Neural crest cell (in vitro differentiated cells): ENCODE measurements at places on chromosomes 16 and 17. TPM values are rescaled to one million over a fixed set of nuclear protein-coding genes. Genes with fewer than 3 reads are reported as not detected.

- H3K27me3 ChIP-seq = no peaks in the 10 kb centered on the region
- no peak overlapping the region for H3K27ac ChIP-seq
- H3K4me1 ChIP-seq = no peaks in the 10 kb centered on the region
- H3K36me3 ChIP-seq = no peaks in the 10 kb centered on the region
- no peak for DNase-seq
Measured at GRCh38 chr17:30950669-30951399, 20.0 kb upstream of the RNF135 start.

DNA sequence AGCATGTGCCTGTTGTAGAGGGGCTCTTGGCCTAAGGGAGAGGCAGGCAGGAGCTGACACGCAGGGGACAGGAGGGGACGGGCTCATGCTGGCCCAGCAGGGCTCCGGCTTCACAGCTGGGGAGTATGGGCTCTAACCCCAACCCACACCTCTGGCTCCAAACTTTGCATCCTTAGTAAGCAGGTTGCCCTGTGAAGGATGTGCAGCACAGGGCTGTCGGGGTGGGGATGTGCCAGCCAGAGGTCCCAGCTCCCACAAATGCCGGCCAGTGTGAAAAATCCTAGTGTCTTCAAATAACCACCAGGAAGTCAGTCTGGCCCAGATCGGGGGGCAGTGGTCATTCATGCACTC, 14.0 kb upstream of the FAM83G start:
- H3K36me3 ChIP-seq = no peaks in the 10 kb centered on the region
- peaks cover 3% of the 10 kb centered on the region for H3K27me3 ChIP-seq
- no peak overlapping the region for H3K4me3 ChIP-seq
- no peak overlapping the region for H3K27ac ChIP-seq
- H3K4me1 ChIP-seq = peaks cover 4% of the 10 kb centered on the region
- DNase-seq = no peak

DNA sequence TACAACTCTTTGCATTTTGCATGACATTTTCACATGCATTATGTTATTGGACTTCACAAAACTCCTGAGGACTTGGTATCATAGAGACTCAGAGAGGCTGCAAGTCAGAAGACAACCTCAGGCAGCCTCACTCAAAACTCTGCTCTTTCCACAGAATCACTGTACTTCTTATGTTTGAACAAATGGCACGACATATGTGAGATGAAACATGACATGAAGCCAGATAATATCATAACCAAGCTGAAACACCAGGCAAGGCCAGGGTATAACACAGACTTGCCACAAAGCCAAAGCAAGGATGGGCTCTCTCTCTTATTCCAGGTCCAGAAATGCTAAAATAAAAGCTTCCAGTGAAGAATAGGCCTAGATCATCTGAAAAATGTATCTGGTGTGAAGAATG, 425.8 kb upstream of the CDH5 start:
- no peaks in the 10 kb centered on the region for H3K4me1 ChIP-seq
- DNase-seq = no peak
- H3K27me3 ChIP-seq = no peaks in the 10 kb centered on the region

- H3K27ac ChIP-seq = no peak overlapping the region
- H3K4me1 ChIP-seq = peaks cover 19% of the 10 kb centered on the region
- H3K4me3 ChIP-seq = no peak overlapping the region
- no peak for DNase-seq
Measured at GRCh38 chr17:42130310-42130936, 7.8 kb downstream of the HSPB9 start.

DNA sequence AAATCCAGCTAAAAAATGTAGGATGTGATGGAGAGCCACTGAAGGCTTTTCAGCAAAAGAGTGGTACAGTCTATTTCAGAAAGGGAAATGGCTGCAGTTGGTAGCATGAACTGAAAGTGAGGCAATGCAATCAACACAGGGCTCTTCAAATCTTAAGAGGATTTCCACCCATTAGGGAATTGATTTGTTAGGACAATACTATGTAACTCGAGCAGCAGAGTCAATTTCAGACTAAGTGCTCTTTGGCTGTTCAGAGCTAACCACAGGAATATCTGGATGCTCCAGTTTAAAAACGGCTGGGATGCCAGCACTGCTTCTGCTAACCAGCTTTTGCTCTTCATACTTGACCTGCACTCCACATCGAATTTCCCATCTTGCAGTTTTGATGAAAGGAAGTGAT, 24.6 kb downstream of the CACNG1 start:
- H3K36me3 ChIP-seq = no peaks in the 10 kb centered on the region
- DNase-seq = no peak
- no peaks in the 10 kb centered on the region for H3K27me3 ChIP-seq
- no peak overlapping the region for H3K4me3 ChIP-seq
- no peak overlapping the region for H3K27ac ChIP-seq

GRCh38 chr16:89297910-89298545, 80.5 kb downstream of the ZNF778 start:
- no peaks in the 10 kb centered on the region for H3K27me3 ChIP-seq
- no peak overlapping the region for H3K27ac ChIP-seq
- no peak for DNase-seq
- H3K4me3 ChIP-seq = peak overlapping the region; percentile 54
- H3K4me1 ChIP-seq = peaks cover 46% of the 10 kb centered on the region

DNA sequence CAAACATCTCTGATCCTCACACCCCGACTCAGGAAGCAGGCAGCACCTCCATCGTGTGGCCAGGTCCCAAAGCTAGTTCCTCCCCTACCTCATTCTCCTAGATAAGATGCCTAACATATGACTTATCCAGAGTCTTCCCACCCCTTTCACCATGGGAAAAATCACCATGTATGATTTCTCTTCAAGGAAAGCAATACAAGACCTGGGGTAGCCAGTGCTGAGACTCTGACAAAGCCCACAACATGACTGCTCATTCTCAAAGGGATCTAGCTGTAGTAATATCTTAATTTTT, 45.1 kb downstream of the CMTM4 start:
- H3K27me3 ChIP-seq = no peaks in the 10 kb centered on the region
- H3K27ac ChIP-seq = peak overlapping the region; percentile 9
- no peaks in the 10 kb centered on the region for H3K36me3 ChIP-seq
- DNase-seq = no peak
- peaks cover 8% of the 10 kb centered on the region for H3K4me1 ChIP-seq

- H3K36me3 ChIP-seq = no peaks in the 10 kb centered on the region
- H3K27me3 ChIP-seq = no peaks in the 10 kb centered on the region
- DNase-seq = no peak
Measured at GRCh38 chr16:1527836-1528811, 5.3 kb upstream of the TMEM204 start.

DNA sequence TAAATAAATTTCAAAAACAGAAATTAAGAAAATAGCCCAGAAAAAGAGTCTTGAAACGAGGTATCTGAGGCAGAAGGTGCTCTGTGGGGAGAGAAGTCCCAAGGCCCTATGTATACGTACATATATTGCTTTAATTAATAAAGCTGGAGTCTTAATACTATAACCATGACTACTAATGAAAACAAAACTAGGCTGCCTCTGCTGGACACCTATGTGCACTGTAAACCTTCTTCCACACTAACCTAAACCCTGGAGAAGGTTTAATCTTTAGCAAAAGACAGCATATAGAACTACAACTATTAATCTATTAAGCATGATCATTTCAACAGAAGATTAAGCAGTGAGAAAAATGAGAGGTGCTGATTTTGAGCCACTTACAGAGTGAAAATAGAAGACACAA, 153.9 kb upstream of the C17orf78 start:
- peaks cover 13% of the 10 kb centered on the region for H3K36me3 ChIP-seq
- no peak overlapping the region for H3K4me3 ChIP-seq
- H3K27me3 ChIP-seq = peaks cover 19% of the 10 kb centered on the region
- H3K27ac ChIP-seq = no peak overlapping the region
- DNase-seq = no peak
- H3K4me1 ChIP-seq = peaks cover 32% of the 10 kb centered on the region

GRCh38 chr16:85780281-85780680, 19.1 kb downstream of the EMC8 start:
- no peak for DNase-seq
- no peaks in the 10 kb centered on the region for H3K27me3 ChIP-seq
- peaks cover 5% of the 10 kb centered on the region for H3K36me3 ChIP-seq
- H3K4me1 ChIP-seq = no peaks in the 10 kb centered on the region
- no peak overlapping the region for H3K27ac ChIP-seq

DNA sequence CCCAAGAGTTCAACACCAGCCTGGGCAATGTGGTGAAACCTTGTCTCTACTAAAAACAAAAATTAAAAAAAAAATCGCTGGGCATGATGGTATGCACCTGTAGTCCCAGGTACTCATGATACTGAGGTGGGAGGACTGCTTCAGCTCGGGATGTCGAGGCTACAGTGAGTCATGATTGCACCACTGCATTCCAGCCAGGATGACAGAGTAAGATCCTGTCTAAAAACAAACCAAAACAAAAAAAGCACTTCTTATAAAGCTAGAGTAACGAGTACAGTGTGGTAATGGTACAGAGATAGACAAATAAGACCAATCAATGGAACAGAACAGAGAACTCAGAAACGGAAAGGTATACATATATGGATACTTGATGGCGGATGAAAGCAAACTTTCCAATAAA, 4.4 kb downstream of the NSMCE1 start:
- no peak overlapping the region for H3K27ac ChIP-seq
- H3K36me3 ChIP-seq = peaks cover 2% of the 10 kb centered on the region

DNA sequence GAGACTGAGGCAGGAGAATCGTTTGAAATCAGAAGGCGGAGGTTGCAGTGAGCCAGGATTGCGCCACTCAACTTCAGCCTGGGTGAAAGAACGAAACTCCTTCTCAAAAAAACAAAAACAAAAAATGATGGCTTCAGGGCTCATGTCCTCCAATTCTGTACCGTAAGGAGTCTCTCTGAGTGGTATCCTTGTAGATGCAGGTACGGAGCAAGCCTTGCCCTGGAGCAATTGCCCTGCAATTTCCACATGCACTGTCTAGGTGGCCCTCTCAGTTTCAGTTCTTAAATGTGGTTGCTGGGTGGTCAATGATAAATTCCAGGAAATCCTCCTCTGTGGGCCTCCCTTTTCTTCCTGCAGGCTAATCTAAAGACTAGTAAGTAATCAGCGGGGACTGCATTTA, 10.6 kb downstream of the TMEM238L start:
- peaks cover 25% of the 10 kb centered on the region for H3K4me1 ChIP-seq
- H3K27me3 ChIP-seq = no peaks in the 10 kb centered on the region
- H3K4me3 ChIP-seq = no peak overlapping the region
- H3K36me3 ChIP-seq = no peaks in the 10 kb centered on the region
- DNase-seq = no peak

DNA sequence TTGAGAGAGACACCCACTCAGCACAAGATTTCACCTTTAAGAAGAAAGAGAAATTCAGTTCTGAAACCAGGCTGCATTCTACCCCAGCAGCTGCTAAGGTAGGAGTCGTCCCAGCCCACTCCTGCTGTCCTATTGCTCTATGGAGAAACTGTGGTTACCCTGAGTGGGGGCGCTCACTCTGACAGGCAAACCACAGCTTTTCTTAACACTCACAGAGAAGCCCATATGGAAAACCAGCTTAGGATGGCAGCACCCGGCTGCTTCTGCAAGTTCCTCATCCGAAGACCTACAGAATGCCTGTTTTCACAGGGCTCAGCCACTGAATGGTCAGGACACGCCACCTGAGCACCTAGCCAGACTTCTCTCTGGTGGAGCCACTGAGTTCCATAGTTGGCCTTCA, 7.5 kb downstream of the ATP5PD start:
- no peak for DNase-seq
- no peak overlapping the region for H3K27ac ChIP-seq
- no peak overlapping the region for H3K4me3 ChIP-seq
- peaks cover 13% of the 10 kb centered on the region for H3K27me3 ChIP-seq
- peaks cover 20% of the 10 kb centered on the region for H3K4me1 ChIP-seq

DNA sequence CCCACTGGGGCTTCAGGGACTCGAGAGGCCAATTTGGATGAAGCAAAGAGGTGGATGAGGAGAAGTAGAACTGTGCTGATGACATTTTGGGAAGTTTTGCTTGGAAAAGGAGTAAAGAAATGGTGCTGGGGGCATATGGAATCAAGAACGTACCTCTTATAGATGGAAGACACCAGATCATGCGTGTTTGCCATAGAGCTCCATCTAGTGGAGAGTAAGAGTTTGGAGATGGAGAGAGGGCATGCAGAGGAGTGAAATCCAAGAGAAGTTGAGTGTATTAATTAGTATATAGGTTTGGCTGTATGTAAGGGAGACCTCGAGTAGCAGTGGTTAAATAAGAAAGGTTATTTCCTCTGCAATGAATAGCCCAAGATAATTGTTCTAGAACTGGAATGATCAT, 56.0 kb downstream of the SHISA6 start:
- H3K4me3 ChIP-seq = no peak overlapping the region
- H3K27me3 ChIP-seq = peaks cover 7% of the 10 kb centered on the region
- no peaks in the 10 kb centered on the region for H3K4me1 ChIP-seq
- H3K36me3 ChIP-seq = no peaks in the 10 kb centered on the region
- H3K27ac ChIP-seq = no peak overlapping the region

- DNase-seq = no peak
- peaks cover 42% of the 10 kb centered on the region for H3K27me3 ChIP-seq
- no peak overlapping the region for H3K4me3 ChIP-seq
- no peak overlapping the region for H3K27ac ChIP-seq
Measured at GRCh38 chr16:85753976-85754375, 3.1 kb upstream of the C16orf74 start.

- H3K27ac ChIP-seq = no peak overlapping the region
- DNase-seq = no peak
- no peak overlapping the region for H3K4me3 ChIP-seq
- no peaks in the 10 kb centered on the region for H3K27me3 ChIP-seq
Measured at GRCh38 chr16:51834794-51835193, 683.7 kb upstream of the SALL1 start.

DNA sequence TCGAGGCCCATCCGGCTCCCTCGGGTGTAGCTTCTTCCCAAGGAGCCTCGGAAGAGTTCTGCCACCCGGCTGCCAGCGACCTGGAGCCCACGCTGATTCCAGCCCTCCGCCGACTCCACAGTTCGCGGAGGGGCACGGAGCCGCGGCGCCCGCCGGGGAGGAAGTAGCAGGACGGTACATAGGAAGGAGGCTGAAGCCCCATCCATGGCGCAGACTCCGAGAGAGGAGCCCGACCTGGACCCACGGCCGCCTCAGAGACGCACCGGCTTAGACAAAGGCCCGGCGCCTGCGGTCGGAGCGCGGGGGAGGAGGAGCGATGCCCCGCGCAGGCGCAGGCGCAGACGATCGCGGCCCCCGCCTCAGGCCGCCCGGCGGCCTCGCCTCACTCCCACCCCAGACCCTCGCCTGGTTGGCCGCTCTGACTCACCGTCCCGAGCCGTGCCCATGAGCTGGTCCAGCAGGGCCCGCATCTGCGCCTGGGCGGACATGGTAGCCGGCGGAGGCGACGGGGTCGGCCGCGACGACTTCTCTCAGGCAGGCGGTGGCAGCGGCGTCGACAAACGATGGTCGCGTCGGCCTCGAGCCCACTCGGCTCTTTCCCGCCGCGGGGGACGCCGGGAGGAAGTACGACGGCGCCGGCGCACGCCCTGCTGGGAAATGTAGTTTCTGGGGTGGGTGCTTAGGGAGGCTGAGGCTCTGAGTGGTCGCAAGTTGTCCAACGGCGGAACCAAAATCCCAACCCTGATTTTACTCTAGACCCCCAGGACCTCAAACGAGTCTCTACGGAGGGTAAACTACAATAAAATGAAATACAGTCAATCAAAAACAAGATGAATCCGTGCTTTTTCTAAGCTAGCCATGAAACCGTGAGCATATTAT, at the start of gene LUC7L:
Gene LUC7L (minus strand): TSS at position 598 of the 879 bp plus-strand sequence. CDS start 110 bp downstream, at position 488.
- peaks cover 29% of the 10 kb centered on the region for H3K4me1 ChIP-seq
- no peaks in the 10 kb centered on the region for H3K27me3 ChIP-seq
- peaks cover 7% of the 10 kb centered on the region for H3K36me3 ChIP-seq
- DNase-seq = peak; percentile 91
- H3K4me3 ChIP-seq = peak within 1 kb of the TSS; percentile 94
- H3K27ac ChIP-seq = peak within 1 kb of the TSS; percentile 98

KIF19 gene
- 0.25 and 0.63 TPM in 2 replicates for total RNA-seq

ADCY9 gene
- total RNA-seq = 9.4 and 11.6 TPM in 2 replicates

PRM3 gene
- total RNA-seq = not detected in 2 replicates

ITGB3 gene
- total RNA-seq = 0.09 and 0.11 TPM in 2 replicates
